NCI-H2081 treated with DMSO at 0.1 percent for 48 hours (cell line): ENCODE measurements at places on chromosomes 7 and 10.
A peak's percentile ranks its signal among the peaks of the same experiment; 100 is the strongest.

GRCh38 chr10:124156524-124157260 is 63.3 kb upstream of the CHST15 start:
- DNase-seq, result no peak

- DNase-seq, result no peak
These were observed 24.5 kb downstream of the TRDMT1 start for GRCh38 chr10:17177014-17177413.

DNA sequence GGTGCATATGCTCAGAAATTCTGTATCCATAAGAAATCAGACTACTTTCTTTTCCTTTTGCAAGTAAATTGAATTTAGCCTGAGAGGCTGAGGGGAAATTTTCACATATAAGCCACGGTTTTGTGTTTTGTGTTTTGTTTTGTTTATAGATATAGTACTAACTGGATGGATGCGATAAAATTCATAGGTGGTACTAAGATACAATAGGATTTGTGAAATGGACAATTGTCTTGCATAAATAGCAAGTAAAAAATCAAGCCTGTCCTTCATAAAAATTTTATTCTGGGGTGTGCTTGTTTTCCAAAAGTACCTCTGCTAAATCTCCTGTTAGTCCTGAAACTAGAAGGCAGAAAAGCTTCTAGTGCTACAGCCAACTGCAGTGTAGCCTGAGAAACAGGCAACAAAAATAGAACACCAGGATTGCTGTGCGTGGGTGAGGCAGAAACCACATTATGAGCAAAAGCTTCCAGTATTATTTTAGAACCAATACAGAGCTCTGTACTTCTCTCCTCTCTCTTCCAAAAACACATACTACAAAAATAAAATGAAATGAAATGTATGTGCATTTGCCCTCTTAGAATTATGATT is 634 bp upstream of the HDAC9 start:
- peak; percentile 89 for DNase-seq

DNA sequence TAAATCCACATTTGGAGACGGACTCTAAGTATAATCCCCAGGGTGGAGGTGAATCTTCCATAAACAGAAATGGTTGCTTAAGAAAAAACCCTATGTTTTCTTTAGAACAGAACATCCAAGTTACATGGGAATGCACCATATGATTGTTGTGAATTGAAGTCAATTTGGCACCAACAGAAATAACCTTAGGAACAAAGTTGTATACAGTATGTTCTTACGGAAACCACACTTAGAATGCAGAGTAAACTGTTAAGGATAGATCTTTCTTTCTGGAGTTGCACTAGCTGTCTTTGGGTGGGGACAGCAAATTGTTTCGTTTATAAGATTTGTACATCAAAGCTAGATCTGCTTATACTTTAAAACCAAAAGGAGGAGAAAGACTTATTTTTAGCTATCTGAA is 316.4 kb downstream of the PTEN start:
- no peak for DNase-seq

- no peak for DNase-seq
These were observed 212.5 kb upstream of the CELF2 start for GRCh38 chr10:10804998-10805740.

- DNase-seq, result no peak
These were observed 190.7 kb upstream of the SH2B2 start for GRCh38 chr7:102096012-102096332.

DNA sequence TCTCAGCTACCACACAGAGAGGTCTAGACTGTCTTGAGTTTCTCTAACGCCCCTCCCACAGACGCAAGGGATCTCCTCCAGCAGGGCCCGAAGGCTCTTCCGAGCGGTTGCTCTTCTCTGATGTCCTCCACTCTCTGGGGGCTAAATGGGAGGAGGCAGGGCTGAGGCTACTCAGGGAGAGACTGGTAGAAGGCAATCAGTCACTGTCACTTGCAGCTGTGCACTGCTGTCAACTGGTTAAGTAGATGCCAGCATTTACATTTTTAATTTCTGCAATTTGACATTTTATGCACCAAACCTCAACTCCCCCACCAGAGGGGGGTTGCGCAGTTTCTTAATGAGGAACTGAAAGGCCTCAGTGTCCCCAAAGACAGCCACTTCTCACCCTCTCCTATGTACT is 442.8 kb downstream of the PLXNA4 start:
- no peak for DNase-seq

- no peak for DNase-seq
These were observed 69.0 kb upstream of the ARHGAP21 start for GRCh38 chr10:24792638-24793037.

DNA sequence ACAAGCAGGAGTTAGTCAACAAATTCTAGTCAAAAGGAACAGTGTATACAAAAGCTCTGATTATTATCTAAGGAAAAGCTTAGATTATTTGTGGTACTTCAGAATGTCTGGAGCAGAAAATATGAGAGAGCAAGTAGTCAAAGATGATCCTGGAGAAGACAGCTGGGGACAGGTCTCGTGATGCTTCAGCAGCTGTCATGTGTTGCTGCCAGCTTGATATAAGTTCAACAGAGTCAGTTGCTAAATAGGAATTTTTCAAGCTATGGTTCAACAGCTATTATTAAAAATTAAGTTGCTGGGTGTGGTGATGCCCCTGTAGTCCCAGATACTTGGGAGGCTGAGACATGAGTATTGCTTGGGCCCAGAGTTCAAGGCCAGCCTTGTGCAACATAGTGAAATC is 240.0 kb upstream of the RHOBTB1 start:
- no peak for DNase-seq

- DNase-seq, result no peak
These were observed 511.4 kb downstream of the XPNPEP1 start for GRCh38 chr10:109411917-109412316.

GRCh38 chr10:9635691-9636090 is 1382.0 kb upstream of the CELF2 start:
- no peak for DNase-seq

DNA sequence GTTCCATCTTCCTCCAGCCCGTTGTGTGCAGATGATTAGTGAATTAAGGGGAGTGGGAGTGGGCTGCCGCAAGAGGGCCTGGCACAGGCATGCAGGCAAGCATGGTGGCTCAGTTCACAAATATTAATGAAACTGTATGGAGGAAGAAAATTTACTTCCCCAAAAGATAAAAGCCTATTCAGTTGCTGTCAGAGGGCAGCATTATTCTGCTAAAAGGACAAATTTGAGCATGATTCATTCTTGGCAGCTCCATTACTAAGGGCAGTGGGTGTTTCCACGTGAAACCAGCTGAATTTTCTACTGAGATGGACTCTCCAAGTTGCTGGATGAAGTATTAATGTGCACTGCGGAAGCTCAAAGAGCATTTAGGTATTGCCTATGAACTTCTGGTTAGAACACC is 90.9 kb upstream of the WDR11 start:
- no peak for DNase-seq

DNA sequence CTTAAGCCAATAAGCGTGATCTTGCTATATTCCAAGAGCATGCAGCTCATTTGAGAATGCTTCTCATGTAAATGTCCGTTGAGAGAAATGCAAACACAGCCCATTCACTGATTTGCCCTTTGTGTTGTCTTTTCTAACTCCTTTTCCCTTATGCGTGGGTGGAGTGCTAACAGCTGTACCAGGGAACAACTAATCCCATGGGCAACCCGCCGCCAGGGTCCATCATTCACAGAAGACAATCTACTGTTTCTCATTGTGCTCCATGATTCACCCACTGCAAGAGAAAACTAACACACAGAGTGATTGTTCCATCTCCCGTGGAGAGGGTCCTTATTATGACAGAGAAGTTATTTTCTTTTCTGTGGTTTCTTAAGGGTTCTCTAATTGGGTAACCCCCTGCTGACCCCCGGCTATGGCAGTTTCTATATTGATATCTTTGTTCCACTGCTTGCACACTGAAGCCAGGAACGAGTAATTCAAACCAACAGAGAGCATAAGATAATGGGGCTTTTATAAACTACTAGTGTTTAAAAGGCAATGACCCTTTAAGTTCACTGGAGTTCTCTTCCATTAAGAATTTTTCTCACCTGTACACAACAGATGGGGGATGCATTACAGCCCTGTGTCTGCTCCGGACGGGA is 298.7 kb downstream of the BAMBI start:
- no peak for DNase-seq

- DNase-seq, result no peak
These were observed 14.1 kb downstream of the TRPV6 start for GRCh38 chr7:142871260-142872105.

- no peak for DNase-seq
These were observed 859 bp upstream of the CH25H start for GRCh38 chr10:89207801-89208551.

GRCh38 chr7:110975486-110975885 is 115.4 kb upstream of the LRRN3 start:
- DNase-seq, result no peak

DNA sequence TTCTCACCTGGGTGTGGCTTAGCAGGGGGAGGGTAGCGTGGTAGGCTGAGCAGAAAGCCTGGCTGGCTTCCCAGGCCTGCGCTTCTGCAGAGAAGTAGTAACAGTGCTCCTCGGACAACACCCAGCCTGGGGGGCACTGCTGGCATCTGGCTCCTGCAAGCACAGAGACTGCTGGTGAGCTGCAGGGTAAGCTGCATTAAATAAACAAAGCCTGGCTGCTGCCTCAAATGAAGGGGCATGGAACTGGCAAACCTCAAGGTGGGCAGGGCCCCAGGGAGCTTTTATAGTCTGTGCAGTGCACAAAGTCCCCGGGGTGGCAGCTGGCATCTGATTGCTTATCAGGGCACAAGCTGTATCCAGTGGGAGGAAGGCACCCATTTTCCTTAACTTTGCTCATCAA is 3.9 kb downstream of the KLRG2 start:
- no peak for DNase-seq

GRCh38 chr10:72322280-72323058 is 32.2 kb downstream of the DNAJB12 start:
- no peak for DNase-seq

DNA sequence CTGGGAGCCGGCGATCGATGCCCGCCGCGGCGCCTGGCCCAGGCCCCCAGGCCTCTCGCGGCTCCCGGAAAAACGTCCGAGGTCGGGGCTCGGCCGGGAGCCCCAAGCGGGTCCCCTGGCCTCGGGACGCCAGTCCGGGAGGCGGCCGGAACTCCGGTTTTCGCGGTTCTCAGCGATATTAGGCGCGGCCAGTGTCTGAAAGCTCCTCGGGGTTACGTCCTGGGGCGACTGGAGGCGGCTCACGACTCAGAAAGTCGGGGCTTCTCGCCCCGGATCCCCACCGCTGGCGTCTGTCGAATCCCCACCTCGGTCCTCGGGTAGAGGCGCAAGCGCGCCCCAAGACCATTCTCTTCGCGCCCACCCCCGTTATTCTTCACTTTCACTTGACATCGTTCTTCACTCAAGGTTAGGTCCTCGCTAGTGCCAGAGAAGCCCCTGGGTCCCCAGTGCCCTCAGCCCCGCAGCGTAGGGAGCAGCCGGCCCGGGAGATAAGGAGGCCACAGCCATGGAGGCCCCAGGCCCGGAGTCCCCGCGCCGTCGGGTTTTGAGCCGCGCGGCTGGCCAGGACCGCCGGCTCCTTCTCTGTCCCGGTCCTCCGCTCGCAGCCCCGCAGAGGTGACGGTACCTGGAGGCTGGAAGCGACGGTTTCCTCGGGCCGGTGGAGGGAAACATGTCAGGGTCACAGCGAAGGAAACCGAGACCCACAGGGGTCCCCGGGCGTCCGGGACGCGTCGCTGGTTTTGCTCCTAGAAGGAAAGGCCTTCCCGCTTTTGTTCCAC is 35.2 kb upstream of the EBLN1 start:
- no peak for DNase-seq

- DNase-seq, result no peak
These were observed 31.2 kb upstream of the MSRB2 start for GRCh38 chr10:23063973-23064812.

GRCh38 chr7:17991866-17992648 is 35.6 kb downstream of the PRPS1L1 start:
- DNase-seq, result no peak

GRCh38 chr10:5544216-5544805 is 19.6 kb downstream of the CALML3 start:
- DNase-seq, result no peak

GRCh38 chr10:1395025-1395480 is 338.9 kb downstream of the WDR37 start:
- no peak for DNase-seq

- DNase-seq, result no peak
These were observed 33.9 kb downstream of the TSPAN14 start for GRCh38 chr10:80487791-80488538.
